Fibroblast of skin of left quadriceps (primary cell): ENCODE measurements at places on chromosomes 13 and 19.

- DNase-seq = no peak
Measured at GRCh38 chr19:15015946-15016542, 33.2 kb upstream of the CASP14 start.

GRCh38 chr13:24713022-24713421, 32.8 kb downstream of the ATP12A start:
- no peak for DNase-seq

DNA sequence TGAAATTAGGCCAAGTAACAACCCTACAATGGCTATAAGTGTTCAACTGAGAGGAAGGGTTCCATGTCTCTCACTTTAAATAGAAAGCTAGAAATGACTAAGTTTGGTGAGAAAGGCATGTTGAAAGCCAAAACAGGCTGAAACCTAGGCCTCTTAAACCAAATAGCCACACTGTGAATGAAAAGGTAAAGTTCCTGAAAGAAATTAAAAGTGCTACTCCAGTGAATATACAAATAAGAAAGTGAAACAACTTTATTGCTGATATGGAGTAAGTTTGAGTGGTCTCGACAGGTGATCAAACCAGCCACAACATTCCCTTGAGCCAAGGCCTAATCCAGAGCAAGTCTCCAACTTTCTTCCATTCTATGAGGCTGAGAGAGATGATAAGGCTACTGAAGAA, 209.6 kb downstream of the KLF12 start:
- DNase-seq = no peak

GRCh38 chr13:108003626-108004025, 211.7 kb downstream of the LIG4 start:
- no peak for DNase-seq

DNA sequence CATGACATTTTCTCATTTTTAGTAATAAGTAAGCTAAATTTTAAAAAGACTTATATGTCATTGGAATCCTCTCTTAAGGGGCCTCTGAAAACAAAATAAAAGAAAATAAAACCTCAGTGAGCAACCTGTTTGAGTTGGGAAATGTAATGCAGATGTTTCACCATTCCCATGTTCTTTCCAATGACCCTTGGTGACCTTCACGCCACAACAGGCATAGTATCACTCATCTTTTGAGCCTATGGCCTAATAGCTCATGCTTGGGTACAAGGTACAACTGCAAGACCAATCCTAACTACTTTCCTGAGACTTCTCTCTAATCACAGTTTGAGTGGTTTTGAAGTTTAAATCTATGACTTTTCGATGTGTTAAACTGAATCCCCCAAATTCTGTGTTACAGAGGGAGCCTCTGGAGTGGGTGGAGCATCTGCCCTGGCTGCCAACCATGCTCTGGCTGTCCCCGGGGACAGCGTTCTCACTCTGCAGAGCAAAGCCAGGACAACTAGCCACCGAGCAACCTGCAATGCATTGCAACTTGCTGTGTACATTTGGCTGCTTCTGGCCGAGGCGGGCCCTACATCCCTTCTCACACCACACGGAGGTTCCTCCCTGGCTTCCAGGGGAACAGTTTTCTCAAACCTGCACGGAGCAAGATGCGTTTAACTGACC, 307.9 kb upstream of the MAB21L1 start:
- DNase-seq = no peak

GRCh38 chr13:23776698-23777574, 112.3 kb downstream of the MIPEP start:
- DNase-seq = no peak

DNA sequence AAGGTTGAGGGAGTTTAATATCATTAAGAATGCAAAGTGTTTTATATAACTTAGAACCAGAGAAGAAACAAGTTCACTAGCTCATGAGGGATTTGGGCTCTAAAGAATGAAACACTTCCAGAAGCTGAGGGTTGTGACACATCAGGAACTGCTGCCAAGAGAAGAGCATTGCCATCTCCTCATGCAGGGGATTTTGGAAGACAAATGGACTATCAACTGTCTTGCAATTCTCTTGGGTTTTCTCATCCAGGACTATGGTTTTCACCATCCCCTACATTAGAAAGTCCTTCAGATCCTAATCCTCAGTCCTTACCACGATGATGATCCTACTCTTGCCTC, 59.7 kb upstream of the KL start:
- DNase-seq = no peak

GRCh38 chr13:94706843-94707399, 5.4 kb downstream of the SOX21 start:
- DNase-seq = no peak

GRCh38 chr13:30338331-30338851, 31.0 kb upstream of the KATNAL1 start:
- DNase-seq = peak; percentile 54

GRCh38 chr19:9406798-9407352, 28.5 kb downstream of the ZNF266 start:
- DNase-seq = peak; percentile 68

- no peak for DNase-seq
Measured at GRCh38 chr13:99614465-99614885, 113.2 kb downstream of the TM9SF2 start.

- no peak for DNase-seq
Measured at GRCh38 chr13:78777976-78778375, 119.0 kb upstream of the OBI1 start.
